Placental pericyte (primary cell): ENCODE measurements at places on chromosomes 16 and 17. TPM values are rescaled to one million over a fixed set of nuclear protein-coding genes. Genes with fewer than 3 reads are reported as not detected.

The UBALD1 gene
- 11.4 and 12.2 TPM in 2 replicates for total RNA-seq

The KRT13 gene
- total RNA-seq, result not detected in 2 replicates

The PLXDC1 gene
- 0.22 TPM in 1 of 2 replicates, not detected in the other for total RNA-seq

The TENT4B gene
- 12.6 and 14.2 TPM in 2 replicates for total RNA-seq

The TNFRSF17 gene
- total RNA-seq, result not detected in 2 replicates

The KRTAP4-4 gene
- not detected in 2 replicates for total RNA-seq
